SHP77 (cell line): ENCODE measurements at places on chromosomes 11 and 22.

- DNase-seq = no peak
Measured at GRCh38 chr11:26575946-26576345, 3.9 kb upstream of the MUC15 start.

GRCh38 chr22:42388130-42388797 lies 43.9 kb downstream of the NFAM1 start:
- peak; percentile 93 for DNase-seq

DNA sequence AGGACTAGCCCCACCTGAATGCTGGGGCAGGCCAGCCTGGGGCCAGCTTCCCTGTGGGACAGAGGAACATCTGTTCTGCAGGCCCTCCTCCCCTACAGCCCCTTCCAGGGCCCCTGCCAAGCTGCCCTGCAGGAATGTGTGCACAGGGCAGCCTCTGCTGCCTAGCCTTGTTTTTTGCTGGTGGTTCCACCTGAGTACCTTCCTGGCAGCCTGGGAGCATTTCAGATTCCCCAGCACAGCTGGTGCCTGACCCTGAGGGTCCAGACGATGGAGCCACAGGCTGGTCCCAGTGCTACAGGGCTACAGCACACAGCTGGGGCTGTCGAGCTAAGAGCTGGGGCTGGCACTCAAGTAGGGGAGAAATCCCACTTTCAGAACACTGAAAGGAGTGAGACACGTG lies 22.3 kb upstream of the GPR83 start:
- no peak for DNase-seq

GRCh38 chr11:57513911-57514537 lies 1.5 kb downstream of the SLC43A1 start:
- no peak for DNase-seq

GRCh38 chr11:73746701-73747100 lies 14.2 kb downstream of the RAB6A start:
- DNase-seq = no peak

- DNase-seq = no peak
Measured at GRCh38 chr11:112175599-112175952, 264 bp downstream of the BCO2 start.
